ENCODE measurements at places on chromosomes 4 and X.

DNA sequence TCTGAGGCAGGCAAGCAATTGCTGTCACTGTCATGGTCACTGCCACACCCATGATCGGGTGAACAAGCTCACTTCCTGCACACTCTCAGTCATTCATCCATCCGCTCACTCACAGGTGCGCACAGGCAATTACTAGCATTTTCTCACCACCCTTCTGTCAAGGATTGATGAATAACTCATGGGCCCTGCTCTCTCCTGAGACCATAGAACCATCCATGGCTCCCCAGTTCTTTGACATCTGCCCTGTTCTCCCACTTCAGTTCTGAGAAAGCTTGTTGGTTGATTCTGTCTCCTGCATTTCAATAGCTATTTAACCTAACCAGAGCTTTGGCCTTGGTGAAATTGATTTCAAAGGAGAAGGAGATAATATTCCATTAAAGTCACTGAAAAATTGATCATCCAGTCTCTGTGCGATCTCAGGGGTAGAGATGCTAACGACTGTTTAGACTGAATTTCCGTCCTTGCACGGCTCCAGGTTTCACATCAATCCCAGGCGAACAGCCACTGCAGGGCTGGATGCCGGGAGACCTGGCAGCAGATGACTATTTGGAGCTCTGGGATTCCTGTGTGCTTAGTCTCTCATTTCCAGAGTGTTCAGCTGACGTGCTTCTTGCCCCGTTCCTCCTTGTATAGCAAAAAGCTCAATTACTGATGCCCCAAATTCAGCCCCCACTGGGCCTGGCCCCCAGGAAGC, 36.9 kb upstream of the ADRA2C start:
- DNase-seq = peak; percentile 8

- DNase-seq = no peak
Measured at GRCh38 chr4:141011901-141012315, 121.4 kb downstream of the RNF150 start.

- DNase-seq = no peak
Measured at GRCh38 chrX:39248330-39248729, 447.1 kb downstream of the MID1IP1 start.

GRCh38 chr4:141220271-141220670, 424 bp upstream of the ZNF330 start:
- DNase-seq = no peak

GRCh38 chr4:138445098-138445497, 202.9 kb upstream of the SLC7A11 start:
- DNase-seq = peak; percentile 82

- no peak for DNase-seq
Measured at GRCh38 chr4:1711571-1712215, 426 bp downstream of the SLBP start.

Data from fibroblast of skin of left biceps (primary cell).